ENCODE measurements at places on chromosomes 5 and 9.

- no peak for DNase-seq
These were observed 15.9 kb upstream of the ADAMTS2 start for GRCh38 chr5:179361037-179361603.

DNA sequence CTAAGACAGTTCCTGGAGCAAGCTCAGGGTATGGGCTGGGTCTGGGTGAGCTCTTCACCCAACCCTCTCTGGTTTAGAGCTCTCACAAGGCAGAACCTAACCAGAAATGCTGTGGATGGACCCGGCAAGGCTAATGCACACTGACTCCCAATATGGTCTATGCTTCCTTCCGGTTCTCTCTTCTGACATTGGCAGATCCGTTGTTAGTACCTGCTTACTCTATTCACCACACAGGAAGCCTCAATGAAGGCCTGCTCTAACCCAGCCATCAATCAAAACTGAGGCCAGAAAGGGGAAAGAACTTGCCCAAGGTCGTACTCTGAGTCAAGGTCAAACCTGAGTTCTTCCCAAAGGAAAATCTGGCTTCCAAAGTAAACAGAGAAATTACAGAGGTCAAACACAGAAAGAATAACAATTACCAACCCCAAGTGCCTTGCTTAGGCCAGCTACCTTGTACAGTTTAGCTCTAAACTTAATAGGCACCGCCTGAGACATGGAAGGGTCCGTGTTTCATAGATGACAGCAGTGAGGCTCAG is 46.0 kb upstream of the AKNA start:
- no peak for DNase-seq

- DNase-seq: no peak
These were observed 1.7 kb upstream of the ACTL7A start for GRCh38 chr9:108860354-108860753.

DNA sequence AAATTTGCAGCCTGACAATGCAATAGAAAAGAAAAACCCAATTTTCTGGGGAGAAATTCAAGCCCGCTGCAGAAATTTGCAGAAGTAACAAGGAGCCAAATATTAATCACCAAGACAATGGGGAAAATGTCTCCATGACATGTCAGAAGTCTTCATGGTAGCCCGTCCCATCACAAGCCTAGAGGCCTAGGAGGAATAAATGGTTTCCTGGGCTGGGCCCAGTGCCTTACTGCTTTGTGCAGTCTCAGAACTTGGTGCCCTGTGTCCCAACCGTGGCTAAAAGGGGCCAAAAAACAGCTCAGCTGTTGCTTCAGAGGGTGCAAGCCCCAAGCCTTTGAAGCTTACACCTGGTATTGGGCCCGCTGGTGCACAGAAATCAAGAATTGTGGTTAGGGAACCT is 23.6 kb upstream of the EGFLAM start:
- DNase-seq: no peak

DNA sequence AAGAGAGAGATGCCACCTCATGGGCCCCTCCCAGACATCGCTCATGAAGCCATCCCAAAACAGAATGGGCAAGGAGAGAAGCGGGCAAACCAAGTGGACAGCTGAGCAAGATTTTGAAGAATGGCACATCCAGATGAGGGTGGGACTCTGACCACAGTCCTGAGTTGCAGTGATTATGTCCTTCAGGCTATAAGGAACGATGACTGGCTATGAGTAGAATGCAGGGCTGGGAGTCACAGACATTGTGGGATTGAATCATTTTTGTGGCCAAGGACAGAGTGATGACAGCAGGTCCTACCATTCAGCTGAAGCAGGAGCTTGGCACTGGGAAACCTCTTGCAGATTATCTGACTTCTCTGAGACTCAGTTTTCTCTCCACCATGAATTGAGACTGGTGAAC is 245.7 kb upstream of the SLC30A5 start:
- no peak for DNase-seq

DNA sequence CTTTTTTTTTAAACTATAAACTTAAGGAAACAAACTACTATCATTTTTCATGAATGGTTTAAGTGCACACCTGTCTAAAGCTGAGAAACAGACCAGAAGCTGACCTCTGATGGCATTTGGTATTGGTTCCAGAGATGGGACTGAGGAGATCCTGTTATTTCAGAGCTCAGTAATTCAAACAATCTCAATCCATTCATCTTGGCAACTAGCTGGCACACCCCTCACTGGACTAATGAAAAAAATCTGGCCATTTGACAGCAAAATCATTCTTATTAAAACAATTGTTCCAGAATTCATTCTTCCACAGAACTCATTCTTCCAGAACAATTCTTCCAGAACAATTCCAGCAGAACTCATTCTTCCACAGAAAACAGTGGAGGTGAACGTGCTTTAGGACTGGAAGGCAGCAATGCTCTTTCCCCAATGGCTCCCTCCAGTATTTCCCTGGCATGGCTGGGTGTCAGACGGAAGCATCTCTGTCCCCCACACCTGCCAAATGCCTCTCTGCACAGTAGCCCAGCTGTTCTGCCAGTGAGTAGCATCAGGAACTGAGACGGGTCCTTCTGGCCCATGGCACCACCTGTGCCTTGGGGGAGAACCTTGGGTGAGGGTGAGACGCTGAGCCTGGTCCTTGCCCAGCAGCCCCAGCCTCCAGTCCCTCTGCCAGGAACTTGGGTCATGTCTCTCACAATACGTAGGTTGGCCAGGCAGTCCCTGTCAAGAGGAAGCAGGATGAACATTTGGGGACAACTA is 87.5 kb upstream of the EQTN start:
- DNase-seq: no peak

- DNase-seq: no peak
These were observed 28.4 kb downstream of the CMBL start for GRCh38 chr5:10279328-10279727.

- DNase-seq: no peak
These were observed 303.7 kb upstream of the PAPPA start for GRCh38 chr9:115849679-115850412.

DNA sequence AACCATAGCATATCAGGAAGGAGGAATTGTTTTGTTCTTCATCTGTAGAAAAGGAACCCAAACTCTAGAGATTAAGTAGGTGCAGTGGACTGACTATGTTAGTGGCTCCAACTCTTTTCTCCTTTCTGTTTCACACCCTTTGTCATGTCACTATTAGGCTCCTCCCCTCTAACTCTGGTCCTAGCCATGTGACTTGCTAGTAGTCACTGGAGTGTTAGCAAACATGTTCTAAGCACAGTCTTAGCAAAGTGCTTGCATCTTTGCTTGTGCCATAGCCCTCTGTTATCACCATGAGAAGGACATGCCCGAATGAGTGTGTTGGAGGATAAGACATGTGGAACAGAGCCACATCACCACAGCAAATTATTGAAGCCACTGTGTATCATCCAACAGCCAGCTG is 55.4 kb upstream of the PPP3R2 start:
- no peak for DNase-seq

DNA sequence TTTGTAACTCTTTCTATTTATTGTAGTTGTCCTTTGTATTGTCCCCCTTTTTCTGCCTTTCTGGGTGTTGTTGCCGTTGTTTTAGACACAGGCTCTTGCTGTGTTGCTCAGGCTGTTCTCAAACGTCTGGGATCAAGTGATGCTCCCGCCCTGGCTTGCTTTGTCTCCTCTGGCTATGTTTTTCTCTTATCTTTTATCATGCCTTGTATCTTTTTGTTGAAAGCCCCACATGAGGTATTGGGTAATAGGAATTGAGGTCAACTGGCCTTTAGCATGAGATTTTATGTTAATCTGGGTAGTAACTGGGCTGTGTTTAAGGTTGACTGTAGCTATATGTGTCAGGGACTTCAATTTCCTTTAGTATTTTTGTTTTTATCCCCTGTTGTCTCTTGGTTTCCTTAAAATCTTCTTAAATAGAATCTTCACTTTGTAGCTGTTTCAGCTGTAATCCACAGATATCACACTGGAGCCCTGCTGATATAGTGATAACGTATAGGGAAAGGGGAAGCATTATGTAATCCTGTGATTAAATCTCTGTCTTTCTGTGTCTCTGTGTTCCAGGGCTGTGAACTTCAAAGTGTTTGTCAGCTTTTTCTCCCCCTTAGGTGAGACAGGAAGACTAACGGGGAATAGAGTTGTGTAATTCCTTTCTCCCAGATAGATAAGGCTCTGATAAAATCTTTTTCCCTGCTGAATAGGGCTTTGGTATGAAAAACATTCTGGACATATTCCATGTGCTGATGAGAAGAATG is 25.9 kb upstream of the CACNA1B start:
- DNase-seq: no peak

DNA sequence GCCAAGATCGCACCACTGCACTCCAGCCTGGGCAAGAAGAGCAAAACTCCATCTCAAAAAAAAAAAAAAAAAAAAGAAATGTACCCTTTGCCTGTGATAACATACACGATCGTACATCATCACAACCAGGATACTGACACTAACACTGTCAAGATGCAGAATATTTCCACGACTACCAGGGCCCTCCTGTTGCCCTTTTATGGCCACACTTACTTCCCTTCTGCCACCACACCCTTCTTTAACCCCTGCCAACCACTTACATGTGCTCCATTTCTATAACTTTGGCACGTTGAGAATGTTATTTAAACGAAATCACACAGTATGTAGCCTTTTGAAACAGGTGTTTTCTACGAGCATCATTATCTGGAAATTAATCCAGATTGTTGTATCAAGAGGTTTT is 69.0 kb upstream of the OTULINL start:
- DNase-seq: no peak

DNA sequence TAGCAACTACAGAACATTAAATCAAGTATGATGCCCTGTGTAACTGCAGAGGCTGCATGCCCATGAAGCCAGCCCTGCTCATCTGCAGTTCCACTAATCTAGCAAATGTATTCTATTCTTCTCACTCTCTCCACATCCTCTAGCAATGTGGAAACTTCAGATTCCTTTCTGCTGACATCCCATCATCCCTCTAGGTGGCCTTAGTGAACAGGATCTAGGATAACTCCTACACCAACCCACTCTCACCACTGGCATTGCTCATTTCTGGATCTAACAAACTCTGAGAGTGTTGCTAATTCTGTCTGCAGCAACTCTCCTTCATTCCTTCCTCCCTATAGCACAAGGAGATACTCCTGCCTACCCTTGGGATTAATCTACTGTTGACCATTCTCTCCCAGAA is 80.8 kb downstream of the FAM81B start:
- no peak for DNase-seq

DNA sequence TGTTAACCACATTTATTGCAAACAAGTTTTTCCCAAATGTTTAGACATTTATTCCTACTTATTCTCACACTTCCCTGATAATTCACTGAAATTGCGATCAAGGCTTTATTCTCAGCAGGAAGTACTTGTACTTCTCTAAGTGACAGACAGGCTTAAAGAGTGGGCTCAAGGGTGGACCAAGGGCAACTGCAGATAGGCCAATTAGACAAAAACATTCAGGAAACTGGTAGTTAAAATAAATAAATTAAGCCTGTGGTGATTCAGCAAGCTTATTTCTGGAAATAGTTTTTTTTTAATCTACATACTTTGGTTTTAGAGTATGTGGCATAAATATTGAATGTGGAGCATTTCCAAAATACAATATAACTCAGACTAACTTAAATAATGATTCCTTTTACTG is 136.1 kb downstream of the UGCG start:
- DNase-seq: no peak

DNA sequence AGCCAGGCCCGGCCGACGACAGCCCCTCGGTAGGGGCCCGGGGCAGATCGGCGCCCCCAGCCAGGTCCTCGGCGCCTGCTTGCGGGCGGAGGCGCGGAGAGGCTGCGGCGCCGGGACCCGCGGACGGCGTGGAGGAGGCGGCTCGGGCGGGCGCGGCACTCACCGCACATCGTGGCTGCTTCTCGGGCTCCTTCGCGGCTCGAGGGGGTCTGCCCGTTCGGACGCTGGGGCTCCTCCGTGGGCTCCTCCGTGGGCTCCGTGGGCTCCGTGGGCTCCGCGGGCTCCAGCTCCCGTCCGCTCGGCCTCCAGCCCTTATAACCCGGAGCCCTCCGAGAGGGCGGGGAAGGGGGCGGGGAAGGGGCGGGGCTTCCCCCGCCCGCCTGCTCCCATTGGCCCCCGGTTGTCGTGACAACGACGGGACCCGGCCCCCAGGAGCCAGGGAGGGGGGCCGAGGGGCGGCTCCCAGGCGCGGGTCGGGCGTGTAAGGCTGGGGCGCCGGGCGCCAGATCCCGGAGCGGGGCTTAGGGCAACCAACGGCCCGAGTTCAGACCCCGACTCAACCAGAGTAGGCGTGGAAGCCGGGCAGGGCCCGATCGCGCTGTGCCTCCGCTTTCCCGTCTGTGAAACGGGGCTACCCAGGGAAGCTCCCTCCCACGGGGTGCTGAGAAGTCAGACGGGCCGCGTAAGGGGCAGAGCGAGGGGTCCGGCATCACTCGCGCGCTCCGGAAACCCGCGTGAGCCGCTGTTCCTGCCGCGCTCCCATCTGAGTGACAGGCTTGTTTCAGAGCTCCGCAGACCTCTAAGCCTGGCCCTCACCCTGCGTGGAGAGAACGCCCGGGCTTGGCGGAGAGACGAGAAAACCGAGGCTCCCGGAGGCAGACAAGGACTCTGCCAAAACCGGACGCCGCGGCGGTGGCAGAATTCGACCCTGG is at the start of gene GFPT2:
TSS of gene GFPT2 (minus strand) at position 289 of the 932 bp plus-strand sequence. CDS start at position 170, 119 bp downstream.
- peak; percentile 52 for DNase-seq

DNA sequence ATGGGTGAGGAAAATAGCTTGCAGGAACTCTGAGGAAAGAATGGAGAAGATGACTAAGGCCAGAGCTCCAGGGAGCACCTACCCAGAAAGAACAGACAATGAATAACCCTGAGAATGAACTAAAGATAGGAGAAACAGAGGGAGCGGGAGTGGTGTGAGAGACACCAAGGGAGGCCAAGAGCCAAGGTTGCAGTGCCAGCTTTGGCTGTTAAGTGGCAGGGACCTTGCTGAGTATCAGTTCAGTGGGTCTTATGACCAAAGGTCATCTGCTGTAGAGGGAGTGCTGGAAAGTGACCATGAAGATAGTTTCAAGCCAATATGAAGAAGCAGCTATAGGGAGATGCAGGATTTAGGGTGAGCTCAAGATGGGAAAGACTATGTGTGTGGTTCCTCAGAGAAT is 16.7 kb downstream of the P4HA2 start:
- no peak for DNase-seq

DNA sequence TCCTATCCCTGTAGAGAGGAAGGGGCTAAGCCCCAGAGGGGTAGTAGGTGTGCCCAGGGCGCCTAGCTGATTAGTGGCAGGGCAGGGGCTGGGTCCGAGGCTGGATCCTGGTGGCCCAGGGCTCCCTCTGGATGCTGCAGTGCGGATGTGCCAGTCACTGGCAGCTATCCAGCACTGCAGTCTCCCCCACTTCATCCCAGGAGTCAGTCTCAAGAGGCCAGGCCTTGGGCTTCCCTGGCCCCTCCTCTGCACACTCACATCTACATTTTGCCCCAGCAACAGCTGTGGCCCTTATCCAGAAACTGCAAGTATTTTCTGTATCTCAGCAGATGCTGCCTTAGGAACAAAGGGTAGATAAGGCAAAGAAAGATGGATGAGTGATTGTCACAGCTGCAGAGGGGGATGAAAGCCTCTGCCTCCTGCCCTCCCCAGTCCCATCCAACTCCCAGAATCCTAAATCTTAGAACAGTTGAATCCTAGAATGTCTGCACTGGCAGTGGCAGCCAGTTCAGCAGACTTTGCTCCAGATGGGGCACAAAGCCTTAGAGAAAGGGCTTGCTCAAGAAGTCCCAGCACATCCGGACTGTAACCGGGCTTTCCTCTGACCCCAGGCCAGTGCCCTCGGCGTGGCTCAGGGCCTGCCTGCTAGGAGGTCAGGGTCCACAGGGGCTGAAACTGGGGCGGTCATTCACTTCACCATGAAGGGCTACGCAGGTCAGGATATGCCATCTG is 1.6 kb downstream of the ANXA6 start:
- no peak for DNase-seq
